SHP77 treated with DMSO at 0.1 percent for 48 hours (cell line): ENCODE measurements at places on chromosomes 4 and X.

DNA sequence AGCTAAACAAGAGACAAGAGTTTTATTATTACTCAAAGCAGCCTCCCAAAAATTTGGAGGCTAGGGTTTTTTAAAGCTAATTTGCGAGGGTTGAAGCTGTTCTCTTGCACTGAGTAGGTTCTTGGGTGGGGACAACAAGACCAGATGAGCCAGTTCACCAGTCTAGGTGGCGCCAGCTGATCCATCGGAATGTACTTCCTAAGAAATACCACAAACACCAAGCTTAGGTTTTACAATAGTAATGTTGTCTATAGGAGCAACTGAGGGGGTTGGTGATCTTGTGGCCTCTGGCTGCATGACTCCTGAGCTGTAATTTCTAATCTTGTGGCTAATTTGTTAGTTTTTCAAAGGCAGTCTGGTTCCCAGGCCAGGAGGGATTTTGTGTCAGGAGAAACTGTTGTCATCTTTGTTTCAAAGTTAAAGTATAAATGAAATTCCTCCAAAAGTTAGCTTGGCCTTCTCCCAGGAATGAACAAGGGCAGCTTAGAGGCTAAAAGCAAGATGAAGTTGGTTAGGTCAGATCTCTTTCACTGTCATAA lies 130.6 kb downstream of the SLC7A11 start:
- no peak for DNase-seq

- DNase-seq = no peak
These were observed 9.4 kb downstream of the FHIP1A start for GRCh38 chr4:151418385-151418784.

GRCh38 chrX:6770936-6771335 lies 236.0 kb upstream of the VCX3A start:
- DNase-seq = no peak

DNA sequence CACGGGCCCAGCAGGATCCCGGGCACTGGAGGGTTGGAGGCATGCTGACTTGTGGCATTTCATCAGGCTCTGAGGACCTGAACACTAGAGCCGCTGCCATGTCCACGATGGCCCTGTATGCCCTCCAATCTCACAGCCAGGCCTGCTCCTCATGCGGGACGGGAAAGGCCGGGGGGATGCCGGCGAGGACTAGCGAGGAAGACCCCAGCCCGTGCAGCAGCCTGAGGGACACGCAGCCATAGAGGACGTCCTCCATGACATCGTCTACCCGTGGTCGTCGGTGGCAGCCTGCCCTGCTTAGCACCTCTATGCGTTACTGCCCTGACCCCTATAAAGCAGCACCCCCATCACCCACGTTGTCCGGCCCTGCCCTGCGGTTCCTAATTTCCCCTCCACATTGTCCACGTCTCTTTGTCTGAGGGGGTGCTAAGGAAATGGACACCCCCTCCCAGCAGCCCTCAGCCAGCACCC lies 32.6 kb downstream of the HMX1 start:
- no peak for DNase-seq

- DNase-seq = no peak
These were observed 5.1 kb downstream of the ETDA start for GRCh38 chrX:135256923-135257322.

DNA sequence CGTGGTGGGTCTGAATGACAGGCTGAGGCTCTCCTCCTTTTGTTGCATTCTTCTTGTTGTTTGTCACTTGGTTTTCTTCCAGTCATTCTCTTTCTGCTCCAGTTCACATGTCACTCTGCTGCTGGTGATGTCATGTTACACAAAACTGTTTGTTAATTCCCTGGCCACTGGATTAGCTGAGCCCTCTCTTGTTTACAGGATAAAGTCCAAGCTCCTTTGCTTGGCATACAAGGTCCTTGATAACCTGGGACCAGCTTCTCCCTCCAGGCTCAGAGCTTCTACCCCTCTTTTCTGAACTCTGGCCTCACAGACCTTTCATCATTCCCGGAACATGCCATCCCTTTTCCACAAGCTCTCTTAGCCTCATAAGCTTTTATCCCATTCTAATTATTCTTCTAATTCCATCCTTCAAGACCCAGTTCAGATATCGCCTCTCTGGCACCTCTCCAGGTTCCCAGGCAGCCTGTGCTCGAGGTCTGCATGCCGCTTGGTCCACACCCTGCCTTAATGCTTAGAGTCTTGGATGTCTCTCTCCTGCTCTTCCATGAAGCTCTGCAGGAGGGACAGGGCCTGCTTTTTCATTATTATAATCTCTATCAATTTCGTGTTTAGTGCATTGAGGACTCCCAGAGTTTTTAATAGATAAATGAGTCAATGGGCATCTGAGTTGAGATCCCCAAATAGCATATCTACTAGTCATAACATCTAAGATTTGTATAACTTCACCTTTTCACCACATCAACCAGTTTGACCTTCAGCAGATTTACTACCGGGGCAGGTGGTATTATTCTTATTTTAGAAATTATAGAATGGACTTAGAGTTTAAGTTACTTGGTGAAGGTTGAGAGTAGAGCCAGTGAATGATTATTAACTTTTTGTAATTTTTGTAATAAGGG lies 98.7 kb downstream of the TMEM131L start:
- DNase-seq = no peak

- DNase-seq = no peak
These were observed 53.2 kb upstream of the SPANXB1 start for GRCh38 chrX:140949233-140949632.

- no peak for DNase-seq
These were observed 1.2 kb upstream of the DNAJB14 start for GRCh38 chr4:99947608-99948007.

DNA sequence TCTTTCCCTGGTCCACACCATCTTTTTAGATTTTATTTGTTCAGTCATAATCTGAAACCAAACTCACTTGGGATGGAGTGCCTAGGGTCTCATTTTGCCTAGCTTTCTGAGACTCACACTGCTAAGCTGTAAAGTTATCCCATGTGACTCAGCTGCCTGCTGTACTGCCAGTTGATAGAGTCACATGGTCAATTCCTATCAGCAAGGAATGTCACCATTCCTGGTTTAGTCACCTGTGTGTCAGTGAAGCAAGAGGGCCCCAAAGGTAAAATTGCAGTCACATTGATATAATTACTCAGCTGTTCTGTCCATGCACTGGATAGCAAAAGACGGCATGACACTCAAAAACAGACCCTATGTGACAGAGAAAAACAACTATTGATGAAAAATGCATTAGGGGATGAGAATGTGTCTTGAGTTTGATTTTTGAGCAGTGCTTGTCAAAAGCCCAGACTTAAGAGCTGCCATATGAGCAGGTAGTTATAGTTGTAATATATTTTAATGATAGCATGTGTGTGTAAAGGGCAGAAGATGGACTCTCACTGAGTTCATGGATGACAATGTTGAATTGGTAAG lies 413.2 kb downstream of the PPARGC1A start:
- DNase-seq = no peak

DNA sequence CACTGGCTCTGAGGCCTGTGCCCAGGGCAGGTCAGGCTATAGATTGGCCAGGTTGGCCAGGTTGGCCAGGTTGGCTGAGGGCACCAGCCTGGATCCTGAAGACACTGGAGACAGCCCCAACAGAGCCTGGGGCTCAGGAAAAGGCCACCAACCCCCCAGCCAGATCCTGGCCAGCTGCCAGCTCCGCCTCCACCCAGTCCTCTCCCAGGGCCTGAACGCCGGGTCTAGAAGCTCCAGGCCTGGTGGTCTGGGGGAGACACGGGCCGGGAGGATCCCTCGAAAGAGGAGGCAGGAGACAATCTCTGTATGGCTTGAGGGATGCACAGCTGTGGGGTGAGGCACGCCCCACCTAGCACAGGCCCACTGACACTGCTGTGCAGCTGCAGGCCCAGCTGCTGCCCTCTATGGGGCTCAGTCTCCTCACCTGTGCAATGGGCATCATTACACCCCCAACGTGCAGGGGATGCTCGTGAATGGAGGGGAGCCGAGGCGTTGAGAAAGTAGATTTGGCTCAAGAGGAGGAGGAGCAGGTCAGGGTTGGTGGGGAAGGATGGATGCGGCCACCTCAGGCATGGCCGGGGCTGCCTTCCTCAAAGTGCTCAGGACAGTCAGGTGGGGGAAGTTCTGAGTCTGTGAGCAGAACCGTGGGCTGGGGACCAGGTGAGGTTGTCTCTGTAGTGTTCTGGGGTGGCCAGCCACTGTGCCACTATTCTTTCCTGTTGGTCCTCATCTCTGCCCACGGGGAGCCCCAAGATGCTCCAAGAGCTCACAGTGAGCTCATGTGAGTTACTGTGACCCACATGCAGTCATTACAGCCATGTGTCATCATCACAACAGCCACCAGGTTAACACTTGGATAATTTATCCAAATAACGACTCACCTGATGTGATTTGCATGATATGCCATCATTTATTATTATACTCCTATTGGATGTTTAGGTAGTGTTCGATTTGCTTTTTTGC lies 10.8 kb upstream of the GAGE10 start:
- DNase-seq = no peak

DNA sequence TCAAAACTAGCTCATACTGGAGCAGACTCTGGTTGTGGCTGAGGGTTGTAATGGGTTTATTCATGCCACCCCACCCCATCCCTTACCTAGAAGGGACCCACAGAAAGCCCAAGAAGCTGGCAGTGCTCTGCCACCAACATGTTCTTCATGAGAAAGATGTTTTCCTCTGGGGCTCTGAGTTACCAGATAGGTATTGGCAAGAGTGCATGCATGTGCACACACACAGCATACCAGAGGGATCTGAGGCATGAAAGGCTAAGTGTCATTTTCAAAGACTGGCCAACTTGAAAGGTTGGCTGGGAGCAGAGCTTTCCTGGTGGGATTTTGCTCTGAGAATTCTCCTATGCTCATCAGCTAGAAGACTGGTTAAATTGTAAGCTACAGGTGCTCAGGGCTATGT lies 65.2 kb downstream of the PHOX2B start:
- no peak for DNase-seq

DNA sequence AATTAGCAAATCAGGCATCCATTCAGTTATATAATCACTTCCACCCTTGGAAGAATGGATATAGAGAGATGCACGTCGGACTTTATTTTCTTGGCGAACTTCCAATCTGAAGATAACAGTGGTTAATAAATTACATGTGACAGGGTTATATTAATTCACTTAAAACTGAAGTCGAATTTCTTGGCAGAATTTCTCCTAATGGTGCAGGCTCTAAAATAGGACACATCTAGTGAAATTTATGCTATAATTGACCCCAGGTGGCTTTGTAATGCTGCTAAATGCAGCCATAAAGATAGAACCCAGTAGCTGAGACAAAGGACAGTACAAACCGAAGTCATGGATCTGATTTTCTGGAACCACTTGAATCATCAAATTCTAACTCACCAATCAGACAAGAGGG lies 20.8 kb upstream of the SLC10A4 start:
- no peak for DNase-seq

GRCh38 chr4:47251348-47252135 lies 212.0 kb downstream of the COMMD8 start:
- no peak for DNase-seq

- no peak for DNase-seq
These were observed 168.3 kb upstream of the PUDP start for GRCh38 chrX:7316280-7316679.

GRCh38 chr4:81687471-81687870 lies 215.8 kb upstream of the RASGEF1B start:
- DNase-seq = no peak

DNA sequence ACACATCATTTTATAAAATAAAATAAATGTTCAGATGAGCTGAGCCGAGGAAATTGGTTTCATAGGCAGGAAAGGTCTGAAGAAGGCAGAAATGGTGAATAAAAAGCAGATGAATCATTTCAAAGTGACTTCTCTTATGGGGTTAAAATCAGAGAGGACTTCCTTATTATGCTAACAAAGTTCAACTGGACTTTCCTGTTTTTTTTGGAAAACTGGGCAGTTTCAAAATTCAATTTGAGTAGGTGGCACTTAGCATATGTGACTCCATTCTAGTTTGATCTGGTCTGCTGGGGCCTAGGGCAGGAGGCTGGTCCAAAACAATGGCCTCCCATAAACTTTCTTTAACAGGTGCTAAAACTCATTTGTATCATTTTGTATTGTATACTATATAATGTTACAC lies 1794.9 kb upstream of the TENM3 start:
- no peak for DNase-seq

- no peak for DNase-seq
These were observed 69.6 kb upstream of the CXorf66 start for GRCh38 chrX:140034916-140035315.

DNA sequence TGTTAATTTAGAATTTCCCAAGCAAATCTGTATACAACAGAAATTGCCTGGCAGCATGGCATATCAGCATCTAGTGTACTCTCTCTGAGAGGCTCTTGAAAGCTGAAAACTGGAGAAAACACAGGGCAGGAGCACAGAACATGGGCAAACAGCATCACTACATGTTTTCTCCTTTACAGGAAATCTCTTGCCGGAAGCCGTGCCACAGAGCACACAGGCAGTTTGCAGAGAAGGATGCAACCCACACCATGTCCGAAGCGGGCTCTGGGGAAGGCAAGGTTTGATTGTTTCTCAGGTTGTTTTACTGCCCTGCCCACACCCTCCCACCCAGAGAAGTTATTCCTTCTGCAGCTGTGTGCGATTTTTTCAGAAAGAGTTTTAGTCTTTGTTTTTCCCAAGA lies 41.1 kb upstream of the FAM9C start:
- DNase-seq = no peak

- DNase-seq = no peak
These were observed 54.7 kb downstream of the DKK2 start for GRCh38 chr4:106981431-106981830.

DNA sequence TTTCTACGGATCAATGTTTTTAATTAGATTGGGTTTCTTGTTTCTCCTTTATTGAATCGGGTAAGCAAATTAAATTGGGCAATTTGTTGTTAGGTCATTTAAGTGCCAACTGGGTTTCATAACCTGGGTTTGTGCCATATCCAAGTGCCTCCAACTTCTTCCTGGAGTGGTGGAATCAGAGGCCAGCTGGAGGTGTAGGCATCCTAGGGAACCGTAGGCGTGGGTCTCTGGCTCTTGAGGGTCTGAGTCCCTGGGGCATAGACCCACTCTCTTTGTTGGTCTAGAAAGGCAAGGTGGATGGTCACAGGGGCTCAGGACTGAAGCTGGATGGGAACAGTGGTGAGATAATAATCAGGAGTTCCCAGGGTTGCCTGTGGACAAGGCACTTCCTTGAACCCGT lies 18.3 kb downstream of the CNGA2 start:
- no peak for DNase-seq

DNA sequence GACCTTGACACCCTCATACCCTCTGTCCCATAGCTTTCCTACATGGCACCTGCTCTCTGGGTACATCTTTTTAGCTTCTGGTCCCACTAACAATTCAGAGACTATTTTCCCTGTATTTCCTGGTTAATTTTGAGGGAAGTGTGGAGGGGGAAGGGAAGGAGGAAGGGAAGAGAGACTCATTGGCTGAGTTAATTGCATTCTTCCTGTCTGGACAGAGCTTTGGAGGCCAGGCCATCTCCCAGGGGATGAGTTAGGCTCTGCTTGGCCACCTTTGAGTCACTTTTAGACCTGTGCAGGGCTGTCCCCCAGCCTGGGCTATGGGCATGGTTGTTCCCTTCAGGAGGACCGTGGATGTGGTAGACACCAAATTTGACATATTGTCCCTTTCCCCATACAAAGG lies 167.9 kb upstream of the PGRMC2 start:
- DNase-seq = no peak

- DNase-seq = no peak
These were observed 22.9 kb upstream of the STPG2 start for GRCh38 chr4:98166025-98166730.

GRCh38 chr4:111435986-111436744 lies 709.1 kb upstream of the FAM241A start:
- no peak for DNase-seq

GRCh38 chr4:174882317-174882992 lies 35.7 kb upstream of the ADAM29 start:
- no peak for DNase-seq

- DNase-seq = no peak
These were observed 3.7 kb downstream of the KIF4A start for GRCh38 chrX:70293621-70294020.
